Body of pancreas (tissue), 4 donors: ENCODE measurements at places on chromosomes 4 and X. TPM values are rescaled to one million over a fixed set of nuclear protein-coding genes. Genes with fewer than 3 reads are reported as not detected.

DNA sequence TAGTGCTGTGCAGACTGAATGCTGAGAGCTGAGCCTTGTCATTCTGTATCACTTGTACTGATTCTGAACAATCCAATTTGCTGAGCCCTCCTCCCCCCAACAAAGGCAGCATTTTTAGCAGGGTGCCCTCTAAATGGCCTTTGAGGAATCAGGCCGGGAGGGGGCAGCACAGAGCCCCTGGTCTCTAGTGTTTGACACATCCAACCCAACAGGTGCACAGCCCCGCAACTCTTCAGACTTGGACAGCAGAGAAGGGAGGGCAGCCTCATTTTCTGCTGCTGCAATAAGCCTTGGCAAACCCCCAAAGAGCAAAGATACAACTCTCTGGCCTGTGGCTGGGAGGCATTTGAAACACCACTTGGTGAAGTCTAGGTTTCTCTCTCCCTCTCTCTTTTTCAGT is 3.4 kb downstream of the ATP1B4 start:
- no peak overlapping the region for H3K27ac ChIP-seq
- H3K27me3 ChIP-seq: no peaks in the 10 kb centered on the region
- no peaks in the 10 kb centered on the region for H3K4me1 ChIP-seq
- no peak overlapping the region for H3K4me3 ChIP-seq
- peak; percentile 46 for DNase-seq

- no peak for DNase-seq
- no peaks in the 10 kb centered on the region for H3K27me3 ChIP-seq
- H3K4me1 ChIP-seq: no peaks in the 10 kb centered on the region
- H3K27ac ChIP-seq: no peak overlapping the region
- H3K4me3 ChIP-seq: no peak overlapping the region
Observed at GRCh38 chr4:62588671-62589070, 1388.5 kb downstream of the ADGRL3 start.

DNA sequence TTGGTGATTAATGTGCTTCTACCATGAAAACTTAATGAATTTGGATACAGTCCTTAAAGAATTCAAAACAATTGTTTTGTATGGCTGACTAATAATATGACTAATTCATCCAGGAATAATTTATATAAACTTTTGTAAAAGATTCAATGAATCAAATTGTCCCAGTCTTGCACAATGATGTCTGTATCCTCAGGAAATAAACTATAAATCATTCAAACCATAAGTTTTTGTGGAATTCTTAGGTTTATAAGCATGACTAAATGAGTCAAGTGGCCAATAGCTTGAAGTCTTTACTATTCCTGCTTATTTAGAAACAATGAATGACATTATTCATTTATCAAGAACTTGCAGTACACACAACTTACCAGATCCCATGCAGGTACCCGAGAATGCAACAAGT is 935.0 kb upstream of the INTU start:
- no peaks in the 10 kb centered on the region for H3K36me3 ChIP-seq
- H3K27ac ChIP-seq: no peak overlapping the region
- no peaks in the 10 kb centered on the region for H3K27me3 ChIP-seq
- H3K4me3 ChIP-seq: no peak overlapping the region
- DNase-seq: no peak

- H3K4me3 ChIP-seq: no peak overlapping the region
- DNase-seq: no peak
- no peaks in the 10 kb centered on the region for H3K4me1 ChIP-seq
- H3K27me3 ChIP-seq: no peaks in the 10 kb centered on the region
- no peaks in the 10 kb centered on the region for H3K36me3 ChIP-seq
Observed at GRCh38 chrX:968148-968965, 244.1 kb downstream of the CRLF2 start.

GRCh38 chr4:139027776-139028175 is 12.2 kb downstream of the NOCT start:
- no peak for DNase-seq
- no peak overlapping the region for H3K4me3 ChIP-seq
- H3K27me3 ChIP-seq: no peaks in the 10 kb centered on the region

DNA sequence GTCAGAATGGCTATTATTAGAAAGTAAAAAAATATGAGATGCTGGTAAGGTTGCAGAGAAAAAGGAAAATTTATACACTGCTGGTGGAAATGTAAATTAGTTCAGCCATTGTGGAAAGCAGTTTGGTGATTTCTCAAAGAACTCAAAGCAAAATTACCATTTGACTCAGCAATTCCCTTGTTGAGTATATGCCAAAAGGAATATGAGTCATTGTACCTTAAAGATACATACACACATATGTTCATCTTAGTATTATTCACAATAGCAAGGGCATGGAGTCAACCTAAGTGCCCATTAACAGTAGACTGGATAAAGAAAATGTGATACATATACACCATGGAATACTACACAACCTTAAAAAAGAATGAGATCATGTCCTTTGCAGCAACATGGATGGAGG is 148.2 kb downstream of the COMMD8 start:
- H3K27me3 ChIP-seq: no peaks in the 10 kb centered on the region
- DNase-seq: no peak
- no peaks in the 10 kb centered on the region for H3K4me1 ChIP-seq
- H3K36me3 ChIP-seq: no peaks in the 10 kb centered on the region
- no peak overlapping the region for H3K4me3 ChIP-seq
- H3K27ac ChIP-seq: no peak overlapping the region

DNA sequence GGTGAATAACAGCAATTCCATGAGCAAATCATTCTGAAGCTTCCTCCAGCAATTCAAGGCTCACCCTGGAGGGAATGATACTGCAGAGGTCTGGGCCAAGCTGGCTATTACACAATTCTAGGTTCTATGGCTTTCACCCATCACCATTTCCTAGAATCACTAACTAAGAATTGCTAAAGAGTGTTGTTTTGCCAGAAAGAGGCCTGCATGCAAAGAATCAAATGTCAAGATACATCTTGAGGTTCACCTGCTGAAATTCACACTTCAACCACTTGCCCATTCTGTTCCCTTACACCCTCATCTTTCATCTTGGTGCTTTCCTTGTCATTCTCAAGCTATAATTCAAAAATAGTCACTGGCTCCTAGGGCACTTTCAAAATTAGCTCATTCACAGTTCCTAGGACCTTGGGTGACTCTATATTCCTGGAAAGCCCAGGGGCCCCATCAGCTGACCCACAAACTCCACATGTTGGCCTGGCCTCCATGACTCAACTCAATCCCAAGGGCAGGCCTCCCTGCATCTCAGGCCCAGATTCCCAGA is 7.0 kb downstream of the APBB2 start:
- H3K36me3 ChIP-seq: no peaks in the 10 kb centered on the region
- peaks cover 33% of the 10 kb centered on the region for H3K4me1 ChIP-seq
- no peak overlapping the region for H3K4me3 ChIP-seq
- no peak overlapping the region for H3K27ac ChIP-seq
- DNase-seq: no peak

- H3K27ac ChIP-seq: no peak overlapping the region
- no peaks in the 10 kb centered on the region for H3K36me3 ChIP-seq
- no peaks in the 10 kb centered on the region for H3K4me1 ChIP-seq
Observed at GRCh38 chr4:47572981-47573380, 87.9 kb downstream of the ATP10D start.

DNA sequence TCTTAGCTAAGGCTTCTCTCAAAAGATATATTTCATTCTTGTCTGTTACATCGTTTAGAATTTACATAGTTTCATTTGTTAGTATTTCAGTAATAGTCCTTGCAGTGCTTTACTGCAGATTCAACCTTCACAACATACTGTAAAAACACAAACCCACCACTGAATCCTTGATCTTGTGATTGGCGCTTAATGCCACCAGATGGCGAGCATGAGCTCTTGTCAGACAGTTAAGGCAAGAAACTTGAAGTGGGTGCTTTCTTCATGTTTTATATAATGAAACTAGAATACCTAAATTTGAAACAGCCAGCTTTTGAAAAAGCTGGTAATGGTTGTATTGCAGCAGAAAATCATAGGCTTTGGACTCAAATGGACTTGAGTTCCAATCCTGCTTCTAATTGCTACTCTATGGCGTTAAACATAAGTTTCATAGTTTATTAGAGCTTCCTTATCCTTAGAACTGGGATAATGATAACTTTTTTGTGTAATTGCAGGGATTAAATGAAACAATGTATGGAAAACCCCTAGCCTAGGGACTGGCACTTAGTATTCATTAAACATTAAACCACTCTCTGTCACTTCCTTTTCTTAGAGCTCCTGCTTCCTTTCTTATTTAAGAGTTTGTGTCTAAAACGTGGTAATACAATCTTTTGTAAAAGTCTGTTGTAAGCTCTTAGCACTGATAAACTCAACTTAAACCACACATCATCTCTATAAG is 95.1 kb downstream of the USP9X start:
- H3K27ac ChIP-seq: no peak overlapping the region
- DNase-seq: peak; percentile 68
- peaks cover 7% of the 10 kb centered on the region for H3K4me1 ChIP-seq
- H3K36me3 ChIP-seq: no peaks in the 10 kb centered on the region
- H3K27me3 ChIP-seq: no peaks in the 10 kb centered on the region
- no peak overlapping the region for H3K4me3 ChIP-seq

DNA sequence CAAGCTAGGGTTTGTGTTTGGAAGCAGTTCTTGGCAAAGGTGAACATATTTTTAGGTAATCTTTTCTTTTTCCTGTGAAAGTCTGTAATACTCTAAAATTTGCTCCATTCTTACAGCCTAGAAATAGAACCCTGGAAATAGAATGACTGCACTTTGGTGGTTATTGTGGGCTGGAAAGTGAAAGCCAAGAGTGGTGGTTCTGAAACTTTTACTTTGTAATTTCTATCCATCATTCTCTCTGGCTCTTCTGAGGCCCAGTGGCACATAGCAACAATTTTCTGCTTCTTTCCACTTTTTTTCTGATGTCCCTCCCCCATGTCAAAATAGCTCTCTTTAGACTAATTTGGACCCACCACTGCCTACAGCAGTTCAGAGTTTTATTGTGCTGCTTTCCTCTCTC is 300.4 kb upstream of the RPS6KA3 start:
- no peaks in the 10 kb centered on the region for H3K36me3 ChIP-seq
- DNase-seq: no peak

GRCh38 chr4:60002603-60003337 is 1197.4 kb upstream of the ADGRL3 start:
- no peaks in the 10 kb centered on the region for H3K4me1 ChIP-seq
- no peaks in the 10 kb centered on the region for H3K27me3 ChIP-seq
- H3K36me3 ChIP-seq: no peaks in the 10 kb centered on the region
- DNase-seq: no peak

DNA sequence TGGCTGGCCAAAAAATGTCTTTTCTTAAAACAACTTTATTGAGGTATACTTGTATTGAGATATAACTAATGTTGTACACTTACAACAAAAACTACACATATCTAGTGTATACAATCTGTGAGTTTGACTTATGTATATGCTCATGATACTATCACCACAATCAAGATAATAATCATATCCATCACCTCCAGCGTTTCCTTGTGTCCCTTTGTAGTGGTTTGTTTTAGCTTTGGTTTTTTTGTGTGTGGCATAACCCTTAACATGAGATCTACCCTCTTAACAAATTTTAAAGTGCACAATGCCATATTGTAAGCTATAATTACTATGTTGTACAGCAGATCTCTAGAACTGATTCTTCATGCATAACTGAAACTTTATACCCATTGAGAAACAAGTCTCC is 13.4 kb upstream of the PCSK1N start:
- no peak for DNase-seq
- H3K4me1 ChIP-seq: no peaks in the 10 kb centered on the region
- no peaks in the 10 kb centered on the region for H3K27me3 ChIP-seq
- H3K27ac ChIP-seq: no peak overlapping the region

DNA sequence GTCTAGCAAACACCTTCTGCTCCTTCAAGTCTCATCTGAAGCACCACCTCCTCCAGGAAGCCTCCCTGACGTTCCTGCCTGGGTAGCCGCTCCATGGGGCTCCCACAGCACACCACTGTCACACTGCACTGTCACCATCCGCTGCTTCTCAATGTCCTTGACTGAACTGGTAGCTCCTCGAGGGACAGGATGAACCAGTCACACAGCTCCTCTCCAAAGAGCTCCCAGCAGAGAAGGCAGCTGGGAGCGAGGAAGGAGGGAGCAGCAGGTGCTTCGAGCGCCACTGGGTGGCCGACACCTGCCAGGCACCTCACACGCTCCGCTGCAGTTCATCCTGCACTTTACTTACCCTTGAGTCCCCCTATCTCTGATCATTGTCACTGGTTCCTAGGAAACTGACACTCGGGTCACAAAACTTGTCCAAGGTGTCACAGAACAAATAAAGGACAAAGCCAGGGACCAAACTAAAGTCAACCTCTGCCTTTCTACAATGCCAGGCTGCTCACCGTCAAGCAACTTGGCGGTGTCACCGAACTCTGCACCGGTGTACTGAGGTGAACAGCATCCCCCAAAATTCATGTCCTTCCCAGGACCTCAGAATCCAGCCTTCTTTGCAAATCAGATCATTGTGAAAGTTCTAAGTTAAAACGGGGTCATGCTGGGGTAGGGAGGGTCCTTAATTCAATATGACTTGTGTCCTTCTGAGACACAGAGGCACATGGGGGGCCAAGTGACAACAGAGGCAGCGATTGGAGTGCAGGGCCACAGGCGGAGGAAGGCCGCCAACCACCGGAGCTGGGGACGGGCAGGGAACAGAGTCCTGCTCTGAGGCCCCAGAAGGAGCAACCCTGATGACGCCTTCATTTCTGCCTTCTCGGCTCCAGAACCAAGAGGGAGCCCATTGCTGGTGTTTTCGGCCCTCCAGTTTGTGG is 5.5 kb upstream of the S100P start:
- no peaks in the 10 kb centered on the region for H3K27me3 ChIP-seq
- no peak overlapping the region for H3K4me3 ChIP-seq
- no peak overlapping the region for H3K27ac ChIP-seq
- no peaks in the 10 kb centered on the region for H3K36me3 ChIP-seq
- H3K4me1 ChIP-seq: no peaks in the 10 kb centered on the region
- no peak for DNase-seq

- no peaks in the 10 kb centered on the region for H3K36me3 ChIP-seq
- peak; percentile 74 for DNase-seq
- peaks cover 23% of the 10 kb centered on the region for H3K4me1 ChIP-seq
- H3K27me3 ChIP-seq: no peaks in the 10 kb centered on the region
- no peak overlapping the region for H3K4me3 ChIP-seq
Observed at GRCh38 chr4:7101692-7102515, 34.0 kb upstream of the GRPEL1 start.

GRCh38 chr4:21097865-21098264 is 397.6 kb downstream of the PACRGL start:
- no peaks in the 10 kb centered on the region for H3K4me1 ChIP-seq
- H3K4me3 ChIP-seq: no peak overlapping the region
- no peaks in the 10 kb centered on the region for H3K27me3 ChIP-seq
- no peaks in the 10 kb centered on the region for H3K36me3 ChIP-seq

- H3K36me3 ChIP-seq: no peaks in the 10 kb centered on the region
- no peaks in the 10 kb centered on the region for H3K4me1 ChIP-seq
- H3K4me3 ChIP-seq: no peak overlapping the region
- no peak for DNase-seq
- no peak overlapping the region for H3K27ac ChIP-seq
Observed at GRCh38 chr4:154424810-154425484, 66.7 kb downstream of the DCHS2 start.

The CT45A1 gene
- not detected for total RNA-seq

The MAGEA2 gene
- total RNA-seq: not detected

The P2RY4 gene
- not detected for total RNA-seq

The OPN1MW gene
- total RNA-seq: not detected

The NSUN7 gene
- 35.3 TPM for total RNA-seq

The TMPRSS11F gene
- total RNA-seq: not detected

The PCDH7 gene
- 3.3 TPM for total RNA-seq
